ENCODE measurements at places on chromosomes 11 and 22. TPM values are rescaled to one million over a fixed set of nuclear protein-coding genes. Genes with fewer than 3 reads are reported as not detected.

Gene SERHL2
- total RNA-seq = 1.6 TPM

Gene P2RY2
- total RNA-seq = 2.4 TPM

GRCh38 chr11:79291948-79292347 lies 148.9 kb downstream of the TENM4 start:
- DNase-seq = no peak

GRCh38 chr11:70026726-70027125 lies 51.4 kb upstream of the ANO1 start:
- DNase-seq = no peak

GRCh38 chr11:3021125-3021524 lies 29.0 kb upstream of the NAP1L4 start:
- no peak for DNase-seq

DNA sequence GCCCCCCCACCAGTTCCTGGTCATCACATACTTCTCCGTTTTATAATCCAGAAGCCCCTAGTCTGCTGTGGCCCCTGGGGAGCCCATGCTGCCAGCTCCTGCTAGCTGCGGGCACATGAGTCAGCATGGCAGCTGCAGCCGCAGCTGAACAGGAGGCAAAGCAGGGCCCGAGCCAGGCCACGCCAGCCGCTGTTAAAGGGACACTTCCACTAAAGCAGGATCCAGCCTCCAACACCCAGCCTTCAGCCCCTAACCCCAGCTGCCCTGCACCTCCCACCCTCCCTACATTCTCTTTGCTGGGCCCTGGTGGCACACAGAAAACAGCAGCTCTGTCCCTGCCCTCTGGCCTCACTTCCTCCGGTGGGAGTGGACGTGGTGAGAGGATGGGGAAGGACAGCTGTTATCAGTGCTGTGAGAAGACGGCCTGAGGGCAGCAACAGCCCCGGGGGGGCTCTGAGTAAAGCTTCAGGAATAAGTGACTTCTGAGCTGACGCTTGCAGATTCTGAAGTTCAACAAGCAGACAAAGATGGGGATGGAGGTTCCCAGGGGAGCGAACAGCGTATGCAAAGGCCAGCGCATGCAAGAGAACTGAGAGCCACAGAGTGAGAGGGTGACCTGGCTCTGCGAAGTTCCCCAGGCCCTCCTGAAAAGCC lies 688 bp upstream of the LRRC74B start:
- DNase-seq = no peak

DNA sequence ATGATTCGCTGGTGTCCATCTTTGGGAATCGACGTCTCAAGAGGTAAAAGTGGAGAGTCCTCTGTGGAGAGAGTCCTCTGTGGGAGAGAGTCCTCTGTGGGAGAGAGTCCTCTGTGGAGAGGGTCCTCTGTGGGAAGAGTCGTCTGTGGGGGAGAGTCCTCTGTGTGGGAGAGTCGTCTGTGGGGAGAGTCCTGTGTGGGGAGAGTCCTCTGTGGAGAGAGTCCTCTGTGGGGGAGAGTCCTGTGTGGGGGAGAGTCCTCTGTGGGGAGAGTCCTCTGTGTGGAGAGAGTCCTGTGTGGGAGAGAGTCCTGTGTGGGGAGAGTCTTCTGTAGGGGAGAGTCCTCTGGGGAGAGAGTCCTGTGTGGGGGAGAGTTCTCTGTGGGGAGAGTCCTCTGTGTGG lies 3.1 kb downstream of the PRDX5 start:
- DNase-seq = no peak

GRCh38 chr22:20396639-20397038 lies 2.7 kb downstream of the ZNF74 start:
- DNase-seq = no peak

DNA sequence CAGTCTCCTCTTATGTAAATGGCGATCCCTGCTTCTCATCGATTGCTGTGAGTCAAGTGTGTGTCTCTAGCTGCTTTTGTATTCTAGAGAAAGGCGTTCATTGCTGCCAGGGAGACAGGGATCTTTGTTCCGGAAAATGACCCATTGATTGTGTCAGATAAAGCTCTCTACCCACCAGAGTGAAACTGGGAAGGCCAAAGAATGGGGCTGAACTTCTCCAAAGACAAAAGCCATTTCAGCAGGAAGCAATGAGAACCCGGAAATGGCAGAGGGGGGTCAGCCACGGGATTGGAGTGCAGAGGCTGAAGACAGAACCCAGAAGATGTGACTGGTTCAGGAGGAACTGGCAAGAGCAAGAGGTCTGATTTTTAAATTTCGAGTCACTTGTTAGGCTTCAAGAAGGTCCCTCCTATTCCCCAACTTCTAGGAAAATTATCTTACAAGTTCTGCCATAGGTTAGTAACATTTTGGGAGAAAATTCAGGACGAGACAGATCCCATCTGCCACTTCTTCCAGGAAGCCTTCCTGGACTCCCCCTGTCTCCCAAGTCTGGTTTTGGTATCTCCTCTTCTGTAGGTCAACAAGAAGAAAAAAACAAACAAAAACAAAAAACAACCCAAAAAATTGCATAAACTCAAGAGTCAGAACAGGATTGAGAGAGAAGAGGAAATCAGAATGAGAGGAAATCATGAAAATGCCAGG lies 110.6 kb downstream of the NECTIN1 start:
- DNase-seq = no peak

Measured in Panc1 (cell line).